ENCODE measurements at places on chromosomes 7 and 10. TPM values are rescaled to one million over a fixed set of nuclear protein-coding genes. Genes with fewer than 3 reads are reported as not detected.

GRCh38 chr10:63504145-63504881 lies 16.9 kb upstream of the REEP3 start:
- no peak overlapping the region for H3K27ac ChIP-seq
- DNase-seq, result no peak
- H3K4me3 ChIP-seq, result no peak overlapping the region
- H3K4me1 ChIP-seq, result no peaks in the 10 kb centered on the region
- no peaks in the 10 kb centered on the region for H3K27me3 ChIP-seq

DNA sequence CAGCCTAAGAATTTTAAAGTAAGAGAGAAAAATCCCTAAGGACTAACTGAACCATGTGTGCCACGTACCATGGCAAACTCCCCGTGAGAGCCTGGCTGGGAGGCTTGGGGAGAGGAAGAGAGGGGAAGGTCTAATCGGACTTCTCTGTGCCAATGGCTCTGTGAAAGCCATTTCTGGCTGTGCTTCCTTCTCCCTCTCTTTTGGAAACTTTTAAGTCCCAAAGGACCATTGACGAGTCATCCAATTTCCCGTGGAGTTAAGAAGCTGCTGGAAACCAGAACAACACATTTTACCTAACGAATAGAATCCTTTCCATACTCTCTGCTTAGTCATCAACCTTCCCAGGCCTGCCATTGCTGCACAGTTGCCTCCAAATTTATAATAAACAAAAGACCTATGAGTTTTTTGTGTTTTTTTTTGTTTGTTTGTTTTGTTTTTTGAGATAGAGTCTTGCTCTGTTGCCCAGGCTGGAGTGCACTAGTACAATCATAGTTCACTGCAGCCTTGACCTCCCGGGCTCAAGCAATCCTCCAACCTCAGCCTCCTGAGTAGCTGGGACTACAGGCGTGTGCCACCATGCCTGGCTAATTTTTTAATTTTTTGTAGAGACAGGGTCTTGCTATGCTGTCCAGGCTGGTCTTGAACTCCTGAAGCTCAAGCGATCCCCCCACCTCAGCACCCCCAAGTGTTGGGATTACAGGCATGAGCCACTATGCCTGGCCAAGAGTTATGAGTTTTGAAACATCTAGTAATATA lies 13.2 kb downstream of the LAMB1 start:
- H3K27ac ChIP-seq, result no peak overlapping the region
- no peaks in the 10 kb centered on the region for H3K4me1 ChIP-seq
- H3K4me3 ChIP-seq, result no peak overlapping the region

The PPP1R9A gene
- 0.04 TPM for polyA plus RNA-seq

The ZNF425 gene
- polyA plus RNA-seq, result 1.8 TPM

The ASAH2B gene
- 2.6 TPM for polyA plus RNA-seq

- H3K27ac ChIP-seq, result no peak overlapping the region
- H3K27me3 ChIP-seq, result no peaks in the 10 kb centered on the region
- DNase-seq, result no peak
- no peaks in the 10 kb centered on the region for H3K36me3 ChIP-seq
- H3K4me1 ChIP-seq, result no peaks in the 10 kb centered on the region
Observed at GRCh38 chr7:91239171-91239604, 25.0 kb upstream of the FZD1 start.

The PLCE1 gene
- polyA plus RNA-seq, result 1.2 TPM

The BTBD16 gene
- not detected for polyA plus RNA-seq

DNA sequence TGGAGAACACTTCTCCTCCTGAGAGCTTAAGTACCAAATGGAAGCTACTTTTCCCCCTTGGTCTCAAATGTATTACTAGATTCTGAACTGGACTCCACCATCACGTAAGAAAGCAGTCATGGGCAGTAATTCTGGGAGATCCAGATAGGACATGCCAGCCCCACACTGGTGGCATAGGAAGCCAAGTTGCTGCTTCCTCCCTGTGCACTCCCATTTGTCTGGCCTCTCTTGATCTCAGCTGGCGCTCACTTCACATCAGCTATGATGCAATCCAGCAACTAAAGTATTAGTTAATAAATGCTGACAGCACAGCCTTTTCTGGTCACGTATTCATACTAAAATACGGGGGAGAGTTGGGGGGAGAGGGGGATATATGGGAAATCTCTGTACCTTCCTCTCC lies 3.4 kb upstream of the IL6 start:
- H3K27me3 ChIP-seq, result peaks cover 8% of the 10 kb centered on the region
- DNase-seq, result no peak

DNA sequence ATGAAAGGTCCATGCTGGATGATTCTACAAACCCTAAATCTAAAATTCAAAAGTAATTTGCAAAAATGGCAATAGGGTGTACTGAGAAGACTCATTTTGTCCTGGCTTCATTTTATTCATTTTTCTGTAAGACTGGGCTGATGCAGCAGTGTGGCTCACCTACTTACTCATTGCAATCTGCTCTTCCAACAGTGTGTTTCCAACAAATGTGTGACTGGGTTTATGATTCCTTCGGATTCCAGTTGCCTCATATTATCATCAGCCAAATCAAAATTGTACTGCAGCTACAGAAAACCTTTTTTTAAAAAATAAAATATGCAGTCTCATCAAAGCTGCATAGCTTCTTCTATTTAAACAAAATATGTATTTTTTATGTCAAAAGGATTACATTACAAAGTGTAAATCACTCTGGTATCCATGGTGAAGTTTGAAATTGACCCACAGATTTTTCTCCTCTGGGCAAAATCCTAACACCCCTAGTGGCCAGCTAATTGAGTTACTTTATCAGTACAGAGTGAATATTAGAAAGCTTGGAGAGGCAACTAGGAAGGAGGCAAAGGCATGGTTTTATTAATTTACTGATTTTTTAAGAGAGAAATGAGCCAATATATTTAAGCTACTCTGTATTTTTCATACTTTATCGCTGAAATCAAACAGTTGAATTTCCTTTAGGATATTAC lies 390.3 kb downstream of the MAGI2 start:
- no peaks in the 10 kb centered on the region for H3K4me1 ChIP-seq
- no peak overlapping the region for H3K4me3 ChIP-seq
- H3K27ac ChIP-seq, result no peak overlapping the region
- no peak for DNase-seq
- H3K27me3 ChIP-seq, result no peaks in the 10 kb centered on the region
- no peaks in the 10 kb centered on the region for H3K36me3 ChIP-seq

Data from GM12878 (cell line).